ENCODE measurements at places on chromosomes 3 and 15.
A peak's percentile ranks its signal among the peaks of the same experiment; 100 is the strongest.

- no peak for DNase-seq
Observed at GRCh38 chr3:163708428-163708827, 1369.9 kb downstream of the SI start.

DNA sequence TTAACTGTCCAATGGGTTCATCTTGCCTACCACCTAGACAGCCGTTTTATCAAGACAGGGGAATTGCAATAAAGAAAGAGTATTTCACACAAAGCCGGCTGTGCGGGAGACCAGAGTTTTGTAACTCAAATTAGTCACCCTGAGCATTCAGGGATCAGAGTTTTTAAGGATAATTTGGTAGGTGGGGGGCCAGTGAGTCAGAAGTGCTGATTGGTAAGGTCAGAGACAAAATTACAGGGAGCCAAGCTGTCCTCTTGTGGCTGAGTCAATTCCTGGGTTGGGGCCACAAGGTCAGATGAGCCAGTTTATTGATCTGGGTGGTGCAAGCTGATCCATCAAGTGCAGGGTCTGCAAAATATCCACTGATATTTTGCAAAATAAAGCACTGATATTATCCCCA, 29.9 kb upstream of the GPD1L start:
- DNase-seq: peak; percentile 66

- no peak for DNase-seq
Observed at GRCh38 chr3:126402666-126403302, 8.1 kb downstream of the CFAP100 start.

DNA sequence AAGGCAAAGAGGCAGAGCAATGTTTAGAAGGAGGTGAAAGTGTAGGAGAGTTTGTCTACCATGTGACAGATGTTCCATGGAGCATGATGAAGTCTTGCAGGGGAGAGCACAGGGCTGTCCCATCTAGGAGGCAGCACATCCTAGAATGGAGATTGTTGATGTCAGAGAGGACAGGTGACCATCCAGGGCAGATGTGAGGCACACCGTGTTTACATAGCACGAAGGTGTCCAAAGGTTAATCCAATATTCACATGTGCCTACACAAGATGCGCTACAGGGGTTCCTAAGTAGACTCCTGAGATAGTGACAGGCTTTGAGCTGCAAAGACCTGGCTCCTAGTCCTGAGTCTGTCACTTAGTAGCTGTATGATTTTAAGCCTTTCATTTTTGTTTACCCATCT, 219.3 kb upstream of the SLCO3A1 start:
- no peak for DNase-seq

DNA sequence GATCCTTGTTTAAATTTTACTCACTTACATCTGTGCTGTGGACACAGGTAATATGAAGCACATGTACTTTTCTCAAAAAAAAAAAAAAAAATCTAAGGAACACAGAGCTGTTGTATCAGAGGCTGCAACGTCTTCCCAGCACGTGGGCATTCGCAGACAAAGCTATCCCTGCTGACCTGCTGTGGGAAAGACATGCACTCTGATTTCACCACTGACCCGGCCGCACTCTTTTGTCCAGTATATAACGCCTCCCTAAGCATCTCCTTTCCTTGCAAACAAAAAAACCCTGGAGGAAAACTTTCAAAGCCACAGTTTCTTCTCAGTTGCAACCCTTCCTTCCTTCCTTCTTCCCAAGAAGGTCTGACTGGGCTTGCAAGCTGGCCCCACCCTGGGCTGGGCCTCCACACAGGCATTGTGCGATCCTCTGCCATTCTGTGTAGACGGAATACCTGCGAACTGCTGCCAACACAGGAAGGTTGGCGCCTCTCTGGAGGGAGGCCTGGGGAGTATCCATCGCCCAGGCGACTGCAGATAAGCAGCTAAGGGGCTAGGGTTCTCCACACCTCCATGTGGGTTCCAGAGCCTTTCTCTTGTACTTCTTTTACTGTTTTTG, 50.8 kb downstream of the SLC12A8 start:
- no peak for DNase-seq

- no peak for DNase-seq
Observed at GRCh38 chr15:92655178-92655995, at the start of gene FAM174B. Gene FAM174B, minus strand, starts transcription at chr15:92655775.

- DNase-seq: peak; percentile 72
Observed at GRCh38 chr15:51622604-51623370, at the start of gene DMXL2. Gene DMXL2, minus strand, starts transcription at chr15:51622771. Its CDS starts 226 bp downstream, at chr15:51622545.

- no peak for DNase-seq
Observed at GRCh38 chr3:168152149-168152548, 56.4 kb upstream of the GOLIM4 start.

DNA sequence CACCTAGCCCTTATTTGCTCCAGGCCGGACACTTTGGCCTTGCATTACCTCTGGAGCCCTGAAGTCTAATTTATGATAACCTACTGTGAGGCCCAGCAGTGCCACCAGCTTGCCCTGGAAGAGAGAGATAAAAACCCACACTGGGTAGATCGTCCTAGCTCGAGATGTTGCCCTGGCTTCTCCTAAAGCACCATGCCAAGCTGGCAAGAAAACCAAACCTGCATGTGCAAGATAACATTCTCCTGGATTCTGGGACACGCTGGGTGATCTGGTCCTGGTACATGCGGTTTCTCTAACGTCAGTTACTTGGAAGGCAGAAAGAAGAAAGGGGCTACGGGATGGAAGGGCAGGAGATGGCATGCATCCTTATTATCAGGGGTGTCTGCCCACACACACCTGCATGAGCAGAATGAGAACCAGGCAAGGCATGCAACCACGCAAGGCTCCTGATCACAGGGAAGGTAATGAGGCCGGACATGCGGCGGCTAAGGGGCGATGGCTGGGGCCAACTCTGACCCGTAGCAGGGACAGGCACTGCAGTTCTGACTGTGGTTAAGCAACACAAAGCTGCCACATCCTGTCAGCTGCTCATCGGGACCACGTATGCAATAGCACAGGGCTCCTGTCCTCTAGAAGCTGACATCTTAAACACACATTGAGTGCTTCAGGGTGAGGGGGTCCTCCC, 73.0 kb downstream of the OXNAD1 start:
- no peak for DNase-seq

DNA sequence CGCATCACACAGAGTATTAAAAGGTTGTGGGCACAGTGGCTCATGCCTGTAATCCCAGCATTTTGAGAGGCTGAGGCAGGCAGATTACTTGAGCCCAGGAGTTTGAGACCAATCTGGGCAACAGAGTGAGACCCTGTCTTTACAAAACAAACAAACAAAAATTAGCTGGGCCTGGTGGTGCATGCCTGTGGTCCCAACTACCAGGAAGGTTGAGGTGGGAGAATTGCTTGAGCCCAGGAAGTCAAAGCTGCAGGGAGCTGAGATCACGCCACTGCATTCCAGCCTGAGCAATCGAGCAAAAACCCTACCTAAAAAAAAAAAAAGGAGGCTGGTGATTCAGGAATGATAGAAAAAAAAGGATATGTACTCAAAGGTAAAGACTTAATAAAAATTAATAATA, 28.2 kb upstream of the ST6GAL1 start:
- DNase-seq: peak; percentile 25

GRCh38 chr15:59203008-59203407, 3.6 kb upstream of the LDHAL6B start:
- DNase-seq: no peak

GRCh38 chr3:159130108-159130507, 328.3 kb downstream of the MFSD1 start:
- DNase-seq: no peak

- DNase-seq: peak; percentile 80
Observed at GRCh38 chr15:66763186-66764071, 61.4 kb downstream of the SMAD6 start.

DNA sequence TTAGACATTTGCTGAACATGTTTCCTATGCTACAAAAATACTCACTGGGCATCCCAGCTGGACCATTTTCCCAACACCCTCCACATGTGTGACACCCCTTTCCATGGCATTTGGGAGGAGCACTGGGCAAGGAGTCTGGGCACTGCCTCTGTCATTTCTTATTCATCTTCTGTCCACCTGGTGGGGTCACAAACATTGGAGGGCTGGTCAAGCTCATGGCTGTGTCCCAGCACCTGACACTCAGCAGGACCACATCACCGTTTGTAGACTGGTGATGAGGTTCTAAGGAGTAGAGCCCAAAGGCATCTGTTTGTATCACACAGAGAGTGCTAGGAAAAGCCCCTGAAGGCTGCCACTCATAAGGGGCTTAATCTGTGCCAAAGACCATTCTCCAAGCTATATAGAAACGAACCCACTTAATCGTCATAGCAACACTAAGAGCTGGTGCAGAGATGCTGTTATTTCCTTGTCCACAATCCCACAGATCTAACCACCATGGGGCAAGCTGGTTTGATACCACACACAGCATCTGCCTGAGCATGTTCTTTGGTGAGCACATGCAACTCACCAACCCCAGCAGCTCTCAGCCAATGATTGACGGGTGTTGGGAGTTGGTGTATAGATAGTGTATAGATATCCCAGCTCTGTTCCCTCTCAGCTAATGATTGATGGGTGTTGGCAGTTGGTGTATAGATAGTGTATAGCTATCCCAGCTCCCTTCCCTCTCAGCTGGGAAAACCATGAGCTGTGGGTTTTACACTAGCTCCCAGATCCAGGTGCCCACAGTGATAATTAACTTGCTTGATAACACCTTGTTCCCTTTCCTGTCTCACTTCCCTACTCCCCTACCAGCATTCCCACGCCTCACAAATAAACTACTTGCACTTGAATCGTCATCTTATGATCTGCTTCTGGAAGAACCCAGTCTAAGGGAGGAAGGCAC, 42.7 kb upstream of the ATP2B2 start:
- DNase-seq: no peak

GRCh38 chr3:119664370-119664769, 4.0 kb upstream of the POPDC2 start:
- no peak for DNase-seq

- DNase-seq: no peak
Observed at GRCh38 chr15:34331809-34332208, 5.8 kb downstream of the SLC12A6 start.

DNA sequence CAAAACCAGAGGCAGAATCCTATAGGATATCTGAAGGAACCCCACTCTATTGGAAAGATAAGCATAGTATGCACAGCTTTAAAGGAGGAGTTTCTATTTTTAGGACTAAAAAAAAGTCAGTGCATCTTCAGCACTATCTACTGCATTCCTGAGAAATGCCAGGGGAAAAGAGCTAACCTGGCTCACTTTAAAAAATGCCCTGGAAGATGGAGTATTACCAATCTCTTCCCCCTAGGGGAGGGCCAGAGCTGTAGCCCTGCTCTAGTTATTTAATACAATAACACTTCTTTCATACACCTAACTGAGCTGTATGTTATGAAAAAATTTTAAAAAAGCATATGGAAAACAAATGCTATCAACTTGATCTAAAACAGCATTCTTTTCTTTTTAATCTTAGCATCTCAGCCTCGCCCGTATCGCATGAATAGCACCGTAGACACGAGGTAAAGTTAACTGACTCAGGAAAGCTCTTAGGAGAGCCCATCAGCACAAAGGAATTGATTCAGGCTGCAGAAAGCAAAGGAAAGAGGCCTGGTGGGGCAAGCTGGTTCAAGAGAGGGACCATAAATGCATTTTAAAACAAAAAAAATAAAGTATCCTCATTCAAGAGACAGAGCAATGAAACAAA, 50.2 kb downstream of the TGM4 start:
- DNase-seq: no peak

DNA sequence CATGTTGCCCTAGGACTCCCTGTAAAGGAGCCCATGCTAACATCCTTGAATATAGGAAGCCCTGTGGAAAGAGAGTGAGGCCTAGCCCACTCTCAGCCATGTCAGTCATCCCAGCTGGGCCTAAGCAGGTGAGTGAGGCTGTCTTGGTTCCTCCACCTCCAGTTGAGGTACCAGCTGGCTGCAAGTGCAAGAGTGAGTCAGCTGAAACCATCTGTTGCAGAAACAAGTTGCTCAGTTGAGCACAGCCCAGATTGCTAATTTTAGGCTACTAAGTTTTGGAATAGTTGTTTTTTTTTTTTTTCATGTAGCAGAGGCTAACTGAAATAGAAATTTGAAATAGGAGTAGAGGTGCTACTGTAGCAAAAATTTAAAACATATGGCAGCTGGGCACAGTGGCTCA, 43.7 kb upstream of the ADPGK start:
- no peak for DNase-seq

- peak; percentile 91 for DNase-seq
Observed at GRCh38 chr15:83380059-83380458, 67.1 kb upstream of the SH3GL3 start.

GRCh38 chr3:62446337-62446940, 73.1 kb upstream of the FEZF2 start:
- no peak for DNase-seq

- no peak for DNase-seq
Observed at GRCh38 chr15:43702174-43702573, 8.5 kb downstream of the CKMT1A start.

DNA sequence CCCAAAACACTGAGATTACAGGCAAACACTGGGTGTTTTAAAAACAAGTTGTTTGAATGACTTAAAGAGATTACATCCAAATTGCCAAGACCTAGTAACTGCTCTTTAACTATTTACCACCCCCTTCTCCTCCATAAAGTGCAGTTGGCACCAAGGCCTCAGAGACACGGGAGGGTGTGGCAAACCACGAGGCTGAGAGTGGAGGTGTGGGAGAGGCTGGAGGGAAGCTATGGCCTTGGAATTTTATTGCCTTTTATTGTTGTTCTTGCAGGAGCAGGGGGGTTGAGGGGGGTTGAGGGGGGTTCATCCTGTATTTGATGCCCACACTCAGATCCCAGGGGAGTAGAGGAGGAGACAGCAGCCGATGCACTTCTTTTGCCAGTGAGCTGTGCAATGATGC, 75.9 kb upstream of the CTDSPL start:
- no peak for DNase-seq

DNA sequence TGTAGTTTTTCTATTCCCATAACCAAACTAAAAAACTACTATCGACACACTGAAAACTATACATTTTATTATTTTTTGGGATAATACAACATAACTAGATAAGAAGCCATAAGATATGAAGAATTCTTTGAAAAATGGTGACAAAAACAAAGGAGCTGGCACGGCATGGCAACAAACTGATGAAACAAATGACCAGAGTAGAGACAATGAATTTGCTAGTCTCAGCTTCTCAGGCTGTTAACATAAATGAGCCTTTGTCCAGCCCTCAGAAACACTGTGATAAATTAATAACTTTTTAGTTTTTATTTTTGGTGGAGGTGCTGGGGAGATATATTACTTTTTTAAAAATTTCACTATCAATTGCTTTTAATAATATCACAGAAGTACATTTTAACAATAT, 100.7 kb downstream of the SMARCC1 start:
- DNase-seq: no peak

- no peak for DNase-seq
Observed at GRCh38 chr3:16395212-16395611, 118.3 kb downstream of the RFTN1 start.

DNA sequence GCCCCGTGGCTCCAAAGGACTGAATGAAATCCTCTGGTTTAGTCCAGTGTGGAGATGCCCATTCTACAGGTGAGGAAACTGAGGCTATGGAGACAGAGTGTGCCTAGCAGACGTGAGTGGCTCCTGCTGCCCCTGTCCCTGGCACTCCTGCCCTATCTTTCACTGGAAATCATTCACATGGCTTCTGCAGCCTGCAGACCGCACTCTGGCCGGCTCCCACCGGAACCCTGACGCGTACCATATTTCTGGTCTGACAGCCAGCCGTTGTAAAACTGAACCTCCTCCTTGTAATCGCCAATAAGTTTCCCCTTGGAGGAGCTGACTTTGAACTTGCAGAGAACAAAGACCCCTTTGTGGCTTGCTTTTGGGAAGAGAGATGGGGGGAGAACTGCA, 136.5 kb downstream of the CHSY1 start:
- no peak for DNase-seq

- DNase-seq: peak; percentile 72
Observed at GRCh38 chr3:157089455-157090221, 70.3 kb downstream of the CCNL1 start.

GRCh38 chr15:63999177-63999576, 47.1 kb downstream of the DAPK2 start:
- no peak for DNase-seq
